ENCODE measurements at places on chromosomes 5 and 9. TPM values are rescaled to one million over a fixed set of nuclear protein-coding genes. Genes with fewer than 3 reads are reported as not detected.

KIAA1958 gene
- total RNA-seq: 0.09 TPM

PKN3 gene
- 13.6 TPM for total RNA-seq

LCP2 gene
- 0.03 TPM for total RNA-seq

SELENOP gene
- not detected for total RNA-seq

ANKRD18B gene
- total RNA-seq: not detected

FLT4 gene
- not detected for total RNA-seq

SLC27A6 gene
- 3.2 TPM for total RNA-seq

PCSK1 gene
- not detected for total RNA-seq

CCNH gene
- total RNA-seq: 141 TPM

IL31RA gene
- total RNA-seq: 8.9 TPM

SPINK1 gene
- not detected for total RNA-seq

SMAD5 gene
- 179 TPM for total RNA-seq

CDH9 gene
- total RNA-seq: not detected

KCNV2 gene
- not detected for total RNA-seq

GRCh38 chr9:119559986-119560385 is 190.8 kb upstream of the BRINP1 start:
- DNase-seq: no peak

DNA sequence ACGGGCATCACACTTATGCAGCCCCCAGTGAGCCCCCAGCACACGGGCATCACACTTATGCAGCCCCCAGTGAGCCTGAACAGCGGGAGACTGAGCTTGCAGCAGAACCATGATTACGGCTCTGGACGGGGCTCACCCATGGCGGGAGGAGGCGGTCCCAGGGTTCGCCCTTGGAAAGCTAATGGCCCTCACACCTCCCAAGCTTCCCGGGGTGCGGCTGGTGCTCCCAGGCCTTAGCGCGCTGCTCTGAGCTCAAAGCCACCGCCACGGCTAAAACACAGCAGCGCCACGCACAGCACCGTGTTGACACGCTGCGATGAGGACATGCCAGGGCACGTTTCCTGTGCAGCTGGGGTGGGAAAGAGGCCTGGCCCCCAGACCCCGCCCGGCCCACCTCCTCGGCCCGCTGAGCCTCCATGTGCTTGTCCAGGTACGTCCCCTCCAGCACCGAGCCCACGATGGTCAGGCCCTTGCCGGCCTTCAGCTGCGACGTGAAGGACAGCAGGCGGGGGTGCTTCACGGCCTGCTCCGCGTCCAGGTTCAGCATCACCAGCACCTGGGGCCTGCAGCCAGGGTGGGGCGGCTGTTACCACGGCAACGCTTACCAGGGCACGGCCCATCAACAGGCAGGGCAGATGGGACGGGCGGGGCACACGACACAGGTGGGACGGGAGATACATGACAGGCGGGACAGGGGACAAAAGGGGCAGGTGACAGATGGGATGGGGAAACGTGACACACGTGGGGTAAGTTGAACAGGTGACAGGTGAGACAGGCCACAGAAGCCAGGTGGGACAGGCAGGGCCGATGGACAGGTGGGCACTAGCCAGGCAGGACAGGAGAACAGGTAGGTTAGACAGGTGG is 38.4 kb downstream of the SLC12A7 start:
- no peak for DNase-seq

DNA sequence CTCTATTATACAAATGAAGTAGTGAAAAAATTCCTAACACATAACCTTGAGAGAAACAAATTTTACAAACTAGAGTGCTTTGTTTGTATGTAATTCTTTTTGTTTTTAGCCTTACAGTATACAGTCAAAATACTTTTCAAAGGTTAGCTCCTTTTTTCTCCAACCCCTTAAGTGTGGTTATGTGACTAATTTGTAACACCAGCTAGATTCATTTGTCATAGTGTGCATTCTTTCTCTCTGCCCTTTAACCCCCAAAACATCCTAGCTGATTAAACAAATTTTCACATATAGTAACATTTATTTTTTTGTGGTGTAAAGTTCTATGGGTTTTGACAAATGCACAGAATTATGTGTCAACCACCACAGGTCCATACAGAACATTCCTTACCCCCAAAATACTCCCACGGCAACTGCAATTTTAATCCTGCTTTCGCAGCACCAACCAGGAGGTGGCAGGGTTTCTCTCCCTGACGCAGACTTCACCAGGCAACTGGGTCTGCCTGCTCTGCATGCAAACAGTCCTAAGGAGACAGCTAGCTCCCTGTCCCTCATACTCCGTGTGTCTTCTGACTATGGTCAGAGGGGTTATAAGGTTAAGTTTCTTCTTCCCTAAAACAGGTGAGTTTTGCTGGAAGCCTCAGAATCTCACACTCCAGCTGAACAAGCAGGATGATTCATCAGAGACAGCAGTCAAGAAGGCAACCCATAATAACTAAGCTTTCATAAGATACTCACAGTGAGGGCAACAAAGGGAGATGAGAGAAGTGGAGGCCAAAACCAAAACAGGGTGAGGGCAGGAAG is 44.5 kb upstream of the NR5A1 start:
- DNase-seq: peak; percentile 66

GRCh38 chr9:95498641-95499040 is 18.1 kb downstream of the PTCH1 start:
- peak; percentile 64 for DNase-seq

- DNase-seq: no peak
Measured at GRCh38 chr9:125883565-125884217, 136.5 kb downstream of the PBX3 start.

GRCh38 chr5:69525490-69525889 is 32.9 kb downstream of the OCLN start:
- no peak for DNase-seq

DNA sequence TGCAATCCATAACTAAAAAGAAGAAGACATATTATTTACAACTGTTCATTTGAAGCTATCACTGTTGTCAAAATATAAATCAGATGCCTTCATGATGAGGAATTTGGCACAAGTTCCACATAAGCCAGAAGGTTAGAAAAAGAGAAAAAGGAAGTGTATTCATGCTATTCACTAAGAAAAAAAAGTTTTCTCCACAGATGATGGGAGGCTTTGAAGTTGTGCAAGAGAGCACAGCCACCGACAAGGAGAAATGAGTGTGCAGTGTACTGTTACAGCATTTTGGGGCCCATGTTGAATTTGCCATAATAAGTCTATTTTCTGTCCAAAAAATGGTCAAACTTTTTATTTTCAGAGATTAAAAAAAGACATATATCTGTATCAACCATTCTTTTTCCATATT is 32.9 kb upstream of the IFNK start:
- no peak for DNase-seq

DNA sequence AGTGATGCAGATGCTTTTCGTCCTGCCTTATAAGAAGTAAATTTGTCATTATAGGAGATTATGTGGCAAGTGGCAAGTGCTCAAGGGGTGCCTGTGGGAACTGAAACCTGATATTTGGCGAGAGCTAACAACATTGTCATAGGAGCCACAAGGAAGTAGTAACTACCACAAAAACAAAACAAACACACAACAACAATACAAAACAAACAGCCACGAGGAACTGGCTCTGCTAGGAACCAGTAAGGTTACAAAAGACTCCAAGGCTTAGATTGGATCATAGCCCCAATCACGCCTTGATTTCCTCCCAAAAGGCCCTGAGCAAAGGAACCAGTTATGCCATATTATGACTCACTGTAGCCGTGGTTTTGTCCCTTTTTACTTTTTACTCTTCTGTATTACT is 1045.2 kb downstream of the CDH12 start:
- DNase-seq: no peak

DNA sequence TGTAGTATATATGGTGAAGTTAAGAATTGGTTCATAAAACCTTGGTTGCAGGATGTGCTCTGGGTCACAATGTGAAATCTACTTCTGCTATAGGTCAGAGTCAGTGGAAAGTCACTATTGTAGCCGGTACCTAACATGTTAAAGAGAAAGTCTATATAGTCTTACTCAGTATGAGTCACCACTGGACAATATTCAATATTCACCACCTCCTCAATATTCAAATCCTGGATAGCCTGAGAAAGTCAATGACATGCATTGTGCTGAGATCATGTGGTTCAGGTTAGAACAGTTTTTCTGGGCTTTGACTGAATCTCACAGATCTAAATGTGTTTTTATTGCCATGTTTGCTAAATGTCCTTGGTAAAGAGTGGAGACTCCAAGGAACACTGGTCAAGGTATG is 108.8 kb downstream of the HMHB1 start:
- no peak for DNase-seq

DNA sequence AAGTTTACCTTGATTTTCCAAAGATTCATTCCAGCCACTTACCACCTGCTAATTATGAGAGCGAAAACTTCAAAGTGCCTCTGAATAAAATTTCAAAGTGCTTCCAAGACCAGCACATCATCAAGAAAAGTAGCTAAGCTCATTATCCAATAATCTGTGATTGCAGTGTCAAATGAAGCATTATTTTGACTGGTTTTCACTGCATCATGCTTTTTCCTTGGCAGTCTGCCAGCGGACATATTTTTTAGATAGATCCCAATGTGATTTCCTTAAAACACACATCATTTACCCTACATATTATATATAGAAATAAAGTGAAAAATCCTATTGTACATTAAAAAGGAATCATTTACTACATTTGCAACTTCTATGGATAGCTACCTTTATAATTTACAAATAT is 508.6 kb upstream of the FAM174A start:
- DNase-seq: no peak

- DNase-seq: no peak
Measured at GRCh38 chr5:66989286-66989685, 207.3 kb downstream of the CD180 start.

DNA sequence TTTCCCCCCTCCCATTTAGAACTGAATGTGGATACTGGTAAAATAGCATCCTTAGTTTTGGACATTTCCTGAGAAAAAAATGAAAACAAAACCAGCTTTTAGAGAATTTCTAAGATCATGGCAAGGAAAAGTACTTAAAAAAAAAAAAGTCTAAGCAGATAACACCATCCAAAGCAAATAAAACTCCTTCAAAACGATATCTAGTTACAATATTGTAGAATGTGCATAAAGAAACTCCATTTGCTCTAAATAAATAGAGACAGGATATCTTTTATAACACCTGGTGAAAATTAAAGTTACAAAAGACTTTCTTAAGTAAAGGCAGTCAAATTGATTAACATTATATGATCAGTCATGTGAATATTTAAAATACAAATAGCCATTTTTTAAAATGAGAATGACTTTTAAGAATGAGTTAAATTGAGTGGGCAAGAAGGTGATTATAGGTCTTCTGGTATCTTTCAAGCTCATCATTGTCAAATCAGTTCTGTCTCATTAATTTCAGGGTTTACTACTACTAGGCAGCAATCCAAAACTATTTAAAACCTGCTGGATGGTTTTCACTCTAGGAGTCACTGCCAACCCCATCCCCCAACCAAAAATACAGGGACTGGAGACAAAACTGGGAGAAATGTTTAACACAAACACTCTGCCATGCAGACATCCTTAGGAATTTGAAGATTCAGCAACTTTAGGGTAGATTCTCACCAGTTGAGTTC is 382.6 kb downstream of the ADGRV1 start:
- DNase-seq: no peak

DNA sequence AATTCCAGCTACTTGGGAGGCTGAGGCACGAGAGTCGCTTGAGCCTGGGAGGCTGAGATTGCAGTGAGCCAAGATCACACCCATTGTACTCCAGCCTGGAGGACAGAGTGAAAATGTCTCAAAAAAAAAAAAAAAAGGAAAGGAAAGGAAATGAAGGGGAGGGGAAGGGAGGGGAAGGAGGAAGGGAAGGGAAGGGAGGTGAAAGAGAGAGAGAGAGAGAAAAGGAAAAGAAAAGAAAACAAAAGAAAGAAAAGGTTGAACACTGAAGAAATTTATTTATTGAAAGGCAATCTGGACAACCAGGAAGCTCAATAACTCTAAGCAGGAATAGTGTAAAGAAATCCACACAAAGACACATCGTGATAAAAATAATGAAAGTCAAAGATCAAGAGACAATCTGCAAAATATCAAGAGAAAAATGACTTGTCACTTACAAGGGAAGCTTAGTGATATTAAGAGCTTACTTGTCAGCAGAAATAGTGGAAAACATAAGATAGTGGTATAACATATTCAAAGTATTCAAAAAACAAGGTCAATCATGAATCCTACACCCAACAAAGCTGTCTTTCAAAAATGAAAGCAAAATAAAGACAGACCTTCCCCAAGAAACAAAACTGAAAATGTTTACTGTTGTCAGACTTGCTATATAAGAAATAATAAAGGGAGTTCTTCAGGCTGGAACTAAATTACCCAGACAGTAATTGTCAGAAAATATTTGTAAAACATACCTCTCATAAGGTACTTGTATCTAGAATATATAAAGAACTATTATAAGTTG is 10.9 kb upstream of the RIMOC1 start:
- DNase-seq: no peak

GRCh38 chr5:62576570-62577170 is 1.9 kb upstream of the LRRC70 start:
- DNase-seq: peak; percentile 34

DNA sequence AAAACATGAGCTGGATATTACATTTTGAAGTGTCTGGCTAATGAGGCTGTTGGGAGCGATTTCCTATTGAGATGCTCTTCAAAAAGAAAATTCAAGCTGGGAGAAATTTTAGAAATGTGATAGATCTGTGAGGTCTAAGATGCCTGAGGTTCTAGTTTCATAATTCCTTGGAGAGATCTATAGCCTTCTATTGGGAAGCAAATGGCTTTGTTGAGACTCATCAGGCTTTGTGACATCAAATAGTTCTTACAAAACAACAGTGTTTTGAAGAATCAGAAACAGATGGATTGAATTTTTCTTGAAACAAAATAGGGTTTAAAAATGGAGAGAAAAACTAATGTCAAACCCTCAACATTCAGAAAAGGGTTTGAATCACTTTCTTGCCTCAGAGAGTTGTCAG is 292.9 kb downstream of the NNT start:
- DNase-seq: no peak

DNA sequence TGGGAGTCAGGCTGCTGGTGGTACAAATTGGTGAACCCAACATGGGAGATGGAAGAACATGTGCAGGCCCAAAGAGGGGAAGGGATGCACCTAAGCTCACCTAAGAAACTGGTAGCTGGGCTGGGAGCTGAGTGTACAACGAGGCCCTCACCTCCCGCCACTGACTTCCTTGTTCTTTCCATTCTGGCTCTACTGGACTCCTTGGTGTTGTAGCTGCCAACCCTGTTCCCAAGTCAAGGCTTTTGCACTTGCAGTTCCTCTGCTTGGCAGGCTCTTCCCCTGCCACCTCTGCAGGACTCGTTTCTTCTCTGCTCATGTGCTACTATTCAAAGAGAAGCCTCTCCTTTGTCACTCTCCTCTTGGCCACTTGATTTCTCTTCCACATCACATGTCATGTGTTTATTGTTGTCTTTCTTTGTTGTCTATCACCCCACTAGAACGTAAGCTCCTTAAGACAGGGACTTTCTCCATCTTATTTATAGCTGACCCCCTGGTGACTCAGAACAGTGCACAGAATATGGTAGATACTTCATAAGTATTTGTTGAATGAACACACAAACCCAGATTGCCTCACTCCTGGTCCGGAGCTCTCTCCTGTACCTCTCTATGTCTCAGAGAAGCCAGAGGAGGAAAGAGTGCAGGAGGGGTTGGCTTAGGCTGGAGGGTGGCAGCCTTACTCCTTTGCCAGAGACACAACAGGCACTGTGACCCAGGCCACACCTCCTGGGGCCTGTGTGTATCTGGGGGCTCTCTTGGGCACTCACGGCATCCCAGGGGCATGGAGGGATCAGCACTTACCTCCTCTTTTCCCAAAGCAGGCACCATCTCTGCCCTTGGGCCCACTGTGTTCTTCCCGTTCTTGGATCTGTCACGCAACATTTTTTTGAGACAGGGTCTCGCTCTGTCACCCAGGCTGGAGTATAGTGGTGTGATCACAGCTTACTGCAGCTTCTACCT is 5.2 kb upstream of the SPINK4 start:
- peak; percentile 4 for DNase-seq
